Activated T-helper 2 cell treated with anti-CD3 and anti-CD28 coated beads, Interferon-gamma antibody, Interleukin-2, Interleukin-4, amounts not matched to agents 10 μg/mL and 5 μg/mL and 100 μg/mL, durations not matched to agents 14 hours and 24 hours and 36 hours (primary cell): ENCODE measurements at places on chromosomes 16 and 17. TPM values are rescaled to one million over a fixed set of nuclear protein-coding genes. Genes with fewer than 3 reads are reported as not detected.
A peak's percentile ranks its signal among the peaks of the same experiment; 100 is the strongest.

GRCh38 chr16:35711435-35711834 lies 2252.0 kb downstream of the TP53TG3F start:
- no peaks in the 10 kb centered on the region for H3K4me1 ChIP-seq
- no peak overlapping the region for H3K4me3 ChIP-seq
- no peak overlapping the region for H3K27ac ChIP-seq
- DNase-seq, result no peak
- no peaks in the 10 kb centered on the region for H3K36me3 ChIP-seq

DNA sequence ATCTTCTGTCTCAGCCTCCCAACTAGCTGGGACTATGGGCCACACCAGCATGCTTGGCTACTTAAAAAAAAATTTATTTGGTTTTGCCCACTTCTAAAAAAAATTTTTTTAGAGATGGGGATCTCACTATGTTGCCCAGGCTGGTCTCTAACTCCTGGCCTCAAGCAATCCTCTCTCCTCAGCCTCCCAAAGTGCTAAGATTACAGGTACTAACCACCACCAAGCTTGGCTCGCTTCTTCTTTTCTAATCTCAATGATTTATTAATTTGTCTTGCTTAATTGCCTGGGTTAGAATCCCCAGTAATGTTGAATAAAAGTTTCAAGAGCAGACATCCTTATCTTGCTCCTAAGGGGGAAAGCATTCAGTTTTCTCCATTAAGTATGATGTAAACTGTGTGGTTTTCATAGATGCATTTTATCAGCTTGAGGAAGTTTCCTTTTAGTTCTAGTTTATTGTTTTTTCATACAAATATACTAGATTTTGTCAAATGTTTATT lies 65.8 kb upstream of the NACA2 start:
- H3K27ac ChIP-seq, result no peak overlapping the region
- H3K36me3 ChIP-seq, result no peaks in the 10 kb centered on the region
- H3K4me1 ChIP-seq, result no peaks in the 10 kb centered on the region
- DNase-seq, result no peak
- no peak overlapping the region for H3K4me3 ChIP-seq

DNA sequence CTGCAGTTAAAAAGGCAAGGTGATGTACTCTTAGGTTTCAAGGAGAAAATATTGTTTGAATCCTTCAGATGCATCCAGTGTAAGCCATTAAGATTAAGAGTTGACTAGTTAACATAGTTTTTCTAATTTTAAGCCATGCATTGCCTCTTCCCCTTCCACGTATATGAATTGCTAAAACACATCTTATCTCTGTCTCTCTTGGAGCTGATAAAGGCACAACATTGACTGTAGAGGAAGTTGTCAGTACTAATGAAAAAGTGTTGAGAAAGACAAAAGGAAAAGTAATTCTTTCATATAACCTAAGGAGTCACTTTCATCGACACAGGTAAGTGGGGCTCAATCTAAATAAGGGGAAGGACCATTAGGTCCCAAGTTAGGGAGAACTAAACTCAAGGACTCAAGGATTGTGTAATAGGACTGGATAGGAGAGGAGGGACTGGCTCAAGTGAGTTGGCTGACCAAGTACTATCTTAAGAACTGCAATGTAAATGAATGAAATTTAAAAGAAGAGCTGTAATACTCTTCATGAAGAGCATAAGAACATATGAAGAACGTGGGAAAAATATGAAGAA lies 55.6 kb downstream of the GRB7 start:
- peak overlapping the region; percentile 62 for H3K27ac ChIP-seq
- no peaks in the 10 kb centered on the region for H3K27me3 ChIP-seq
- H3K4me1 ChIP-seq, result peaks cover 56% of the 10 kb centered on the region
- DNase-seq, result no peak
- peaks cover 44% of the 10 kb centered on the region for H3K36me3 ChIP-seq

DNA sequence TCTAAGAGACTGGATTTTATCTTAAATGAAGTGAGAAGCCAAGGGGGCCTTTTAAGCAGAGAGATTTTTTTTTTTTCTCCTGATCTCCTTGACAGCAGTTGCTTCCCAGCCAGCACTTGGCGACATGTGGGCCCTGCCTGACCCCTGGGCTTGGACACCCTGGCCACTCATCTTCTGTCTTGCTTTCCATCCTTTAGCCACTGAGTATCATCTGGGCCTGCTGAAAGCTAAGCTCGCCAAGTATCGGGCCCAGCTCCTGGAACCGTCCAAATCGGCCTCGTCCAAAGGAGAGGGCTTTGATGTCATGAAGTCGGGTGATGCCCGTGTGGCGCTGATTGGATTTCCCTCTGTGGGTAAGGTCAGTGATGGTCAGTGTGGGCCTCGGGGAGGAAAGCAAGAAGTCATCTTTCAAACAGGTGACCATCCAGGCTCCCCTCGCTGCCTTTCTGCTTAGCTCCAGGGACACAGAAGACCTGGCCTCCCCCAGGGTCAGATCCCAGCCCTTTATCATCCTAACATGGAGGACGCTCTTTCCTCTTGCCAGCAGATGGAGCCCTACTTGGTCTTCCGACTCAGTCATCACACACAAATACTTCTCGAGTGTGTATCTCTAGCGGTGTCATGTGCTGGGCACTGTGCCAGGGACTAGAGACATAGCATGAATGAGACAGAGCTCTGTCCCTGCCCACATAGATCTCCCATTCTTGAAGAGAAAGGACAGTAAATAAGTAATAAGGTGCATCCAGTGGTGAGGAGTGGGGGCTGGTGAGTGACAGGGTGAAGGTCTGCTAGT lies 6.1 kb downstream of the DRG2 start:
- no peaks in the 10 kb centered on the region for H3K27me3 ChIP-seq
- H3K27ac ChIP-seq, result no peak overlapping the region
- H3K4me1 ChIP-seq, result peaks cover 6% of the 10 kb centered on the region
- peaks cover 43% of the 10 kb centered on the region for H3K36me3 ChIP-seq
- no peak for DNase-seq

The ACAP1 gene
- total RNA-seq, result 361 and 382 TPM in 2 replicates

- H3K4me3 ChIP-seq, result no peak overlapping the region
- H3K27ac ChIP-seq, result no peak overlapping the region
- peaks cover 14% of the 10 kb centered on the region for H3K4me1 ChIP-seq
- peaks cover 66% of the 10 kb centered on the region for H3K36me3 ChIP-seq
These were observed 6.6 kb downstream of the POLR2C start for GRCh38 chr16:57469046-57469445.

The VTN gene
- total RNA-seq, result 0.23 and 0.50 TPM in 2 replicates

DNA sequence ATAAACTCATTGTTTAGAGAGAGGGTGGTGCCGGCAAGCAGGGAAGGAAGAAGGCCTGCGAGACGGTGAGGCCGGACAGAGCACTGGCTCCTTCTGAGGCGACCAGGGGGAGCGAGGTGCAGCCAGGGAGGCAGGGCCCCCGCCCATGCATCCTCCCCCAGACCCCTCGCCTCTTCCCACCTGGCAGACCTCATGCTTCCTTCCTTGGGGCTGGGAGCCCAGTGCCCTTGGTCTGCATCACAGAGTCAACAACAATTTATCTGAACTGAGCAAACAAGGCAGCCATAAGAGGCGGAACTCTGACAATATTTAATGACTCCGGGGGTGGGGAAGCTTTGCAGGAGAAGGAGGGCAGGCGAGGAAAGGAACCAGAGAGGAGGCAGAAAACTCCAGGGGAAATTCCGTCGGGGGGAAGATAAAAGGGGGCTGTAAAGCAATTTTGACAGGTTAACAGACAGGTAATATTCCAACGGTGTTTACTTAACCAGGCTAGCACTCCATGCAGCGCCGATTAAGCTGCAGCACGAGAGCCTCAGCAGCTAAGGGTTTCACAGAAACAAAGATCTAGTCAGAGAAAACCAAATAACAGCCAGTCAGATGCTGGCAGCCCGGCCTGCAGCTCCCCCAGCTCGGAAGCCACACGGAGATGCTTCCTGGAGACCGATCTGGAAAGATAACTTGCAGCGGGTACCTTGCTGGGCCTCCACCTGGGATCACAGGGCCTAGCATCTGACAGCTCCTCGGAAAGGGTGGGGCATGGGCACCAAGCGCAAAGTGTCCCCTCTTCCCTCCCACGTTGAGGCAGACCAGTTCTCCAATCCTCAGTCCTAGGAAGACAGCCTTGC lies 398.2 kb downstream of the SOX9 start:
- peaks cover 5% of the 10 kb centered on the region for H3K27me3 ChIP-seq
- H3K4me3 ChIP-seq, result no peak overlapping the region
- H3K27ac ChIP-seq, result no peak overlapping the region
- no peaks in the 10 kb centered on the region for H3K36me3 ChIP-seq
- DNase-seq, result no peak
- no peaks in the 10 kb centered on the region for H3K4me1 ChIP-seq

- H3K27ac ChIP-seq, result no peak overlapping the region
- no peak for DNase-seq
- H3K36me3 ChIP-seq, result no peaks in the 10 kb centered on the region
- no peak overlapping the region for H3K4me3 ChIP-seq
These were observed 423 bp upstream of the ASGR2 start for GRCh38 chr17:7114875-7115614.

DNA sequence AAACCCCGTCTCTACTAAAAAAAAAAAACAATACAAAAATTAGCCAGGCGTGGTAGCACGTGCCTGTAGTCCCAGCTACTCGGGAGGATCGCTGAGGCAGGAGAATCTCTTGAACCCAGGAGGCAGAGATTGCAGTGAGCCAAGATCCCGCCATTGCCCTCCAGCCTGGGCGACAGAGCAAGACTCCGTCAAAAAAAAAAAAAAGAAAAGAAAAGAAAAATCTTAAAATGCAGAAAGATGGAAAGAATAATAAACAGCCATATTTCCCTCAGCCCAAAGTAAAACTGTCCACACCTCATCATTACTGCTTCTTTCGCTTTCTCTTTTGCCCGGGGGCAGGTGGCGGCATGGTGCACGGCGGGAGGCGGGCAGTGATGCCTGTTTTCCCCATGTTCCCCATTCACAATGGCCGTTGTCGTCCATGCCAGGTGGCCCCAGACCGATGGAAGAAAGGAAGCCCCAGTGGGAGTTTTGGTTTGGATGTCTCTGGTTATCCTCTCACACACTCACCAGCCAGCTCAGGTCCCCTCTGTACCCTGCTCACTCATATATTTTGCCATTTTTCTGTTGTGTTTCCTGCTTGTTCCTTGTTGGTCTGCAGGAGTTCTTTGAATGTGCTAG lies 37.0 kb upstream of the PEMT start:
- no peaks in the 10 kb centered on the region for H3K36me3 ChIP-seq
- peak overlapping the region; percentile 85 for H3K27ac ChIP-seq
- peaks cover 6% of the 10 kb centered on the region for H3K4me1 ChIP-seq
- H3K4me3 ChIP-seq, result peak overlapping the region; percentile 70
- peak; percentile 35 for DNase-seq

The HAPSTR1 gene
- total RNA-seq, result 54.5 and 54.9 TPM in 2 replicates
